ENCODE measurements at places on chromosomes 2 and 18.

DNA sequence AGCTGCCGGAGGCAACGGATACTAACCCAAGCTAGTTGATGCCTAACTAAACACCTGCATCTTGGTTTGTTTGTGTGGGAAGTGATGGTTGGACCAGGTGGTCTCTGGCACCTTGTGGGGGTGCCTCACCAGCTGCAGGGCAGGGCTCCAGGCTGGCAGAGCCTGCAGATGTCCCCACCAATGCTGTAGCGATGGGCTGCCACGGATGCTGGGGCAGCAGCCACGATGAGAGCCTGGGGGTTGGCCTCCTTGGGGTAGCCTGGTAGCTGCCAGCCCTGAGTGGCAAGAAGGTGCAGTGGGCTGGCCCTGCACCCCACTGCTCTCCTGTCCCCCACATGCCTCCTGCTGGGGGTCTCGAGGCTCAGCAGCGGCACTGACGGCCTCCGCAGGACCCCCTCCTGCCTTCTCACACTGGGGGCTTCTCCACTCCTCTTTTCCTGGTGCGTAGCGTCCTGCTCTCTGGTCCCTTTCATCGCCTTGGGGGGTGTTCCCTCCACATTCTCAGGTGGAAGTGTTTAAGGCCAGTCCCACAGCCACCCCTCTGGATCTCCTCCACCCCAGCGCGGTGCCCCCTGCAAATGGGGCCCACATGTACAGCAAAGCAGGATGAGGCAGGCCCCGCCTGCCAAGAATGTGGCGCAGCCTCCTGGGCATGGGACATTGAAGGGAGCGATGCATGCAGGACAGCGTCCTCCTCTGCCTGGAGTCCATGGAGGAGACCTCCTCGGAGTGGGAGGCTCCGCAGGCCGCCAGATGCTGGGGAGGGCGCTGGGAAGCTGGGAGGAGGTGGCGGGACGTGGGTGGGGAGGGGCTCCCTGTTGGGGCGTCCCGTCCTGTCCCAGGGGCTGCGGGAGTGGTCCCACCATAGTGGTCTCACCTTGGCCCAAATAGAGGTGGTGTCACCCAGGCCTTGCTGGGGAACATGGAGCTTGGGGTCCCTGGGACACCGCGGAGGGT, 173.1 kb downstream of the ASB1 start:
- DNase-seq, result no peak

DNA sequence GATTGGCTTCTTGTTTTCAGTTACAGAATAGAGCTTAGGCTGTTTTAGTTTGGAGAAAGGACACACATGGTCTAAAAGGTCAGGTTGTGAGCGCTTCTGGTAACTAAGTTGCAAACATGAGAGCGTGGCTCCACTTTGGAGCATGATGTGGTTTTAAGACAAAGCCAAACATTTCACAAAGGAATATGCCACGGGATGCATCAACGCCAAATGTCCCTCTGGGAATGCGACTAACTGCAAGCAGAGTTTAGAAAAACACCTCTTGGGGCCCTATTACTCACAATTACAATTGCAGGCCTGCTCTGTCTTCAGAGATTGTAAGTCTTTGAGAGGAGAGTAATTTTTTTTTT, 25.4 kb downstream of the MYO7B start:
- no peak for DNase-seq

- DNase-seq, result no peak
These were observed 338.3 kb downstream of the DYSF start for GRCh38 chr2:71791501-71792135.

DNA sequence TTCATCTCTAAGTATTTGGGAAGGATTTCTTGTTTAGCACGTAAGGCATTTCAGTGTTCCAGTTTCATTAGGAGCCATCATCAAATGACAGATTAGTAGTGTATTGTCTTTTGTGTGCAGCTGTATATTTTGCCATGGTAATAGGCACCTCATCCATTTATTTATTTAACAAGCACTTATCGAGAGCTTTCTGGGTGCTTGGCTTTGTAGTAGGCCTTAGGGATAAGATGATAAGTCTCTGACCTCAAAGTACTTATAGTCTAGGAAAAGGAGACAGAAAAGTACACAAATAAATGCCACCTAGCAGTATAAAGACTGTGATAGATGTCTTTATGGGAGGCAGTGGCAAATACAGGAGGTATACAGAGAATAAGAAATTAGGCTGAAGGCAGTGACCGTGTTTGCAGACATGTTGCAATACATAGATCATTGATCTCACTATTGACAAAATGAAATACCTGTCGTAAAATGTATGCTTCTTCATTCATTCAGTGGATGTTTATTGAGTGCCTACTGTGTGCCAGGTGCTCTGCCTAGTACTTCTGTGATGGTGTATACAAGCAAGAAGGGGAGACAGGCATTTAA, 265.9 kb downstream of the SETBP1 start:
- no peak for DNase-seq

DNA sequence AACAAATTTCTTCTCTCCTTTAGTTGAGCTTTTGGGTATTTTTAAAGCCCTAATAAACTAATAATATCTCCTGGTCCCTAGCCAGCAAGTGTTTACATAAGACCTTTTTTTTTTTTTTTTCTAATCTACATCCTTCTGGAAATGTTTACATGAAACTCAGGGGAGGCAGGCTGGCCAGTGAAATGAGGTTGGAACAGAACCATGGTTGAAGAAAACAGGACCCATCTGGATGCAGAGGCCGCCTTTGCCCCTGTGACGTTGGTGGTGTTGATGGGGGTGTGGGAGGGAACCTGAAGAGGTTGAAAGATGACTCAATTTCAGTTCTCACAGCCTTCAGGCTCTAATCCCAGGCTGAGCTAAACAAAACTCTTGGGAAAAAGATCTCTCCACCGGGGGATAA, 118.5 kb downstream of the NRP2 start:
- no peak for DNase-seq

- no peak for DNase-seq
These were observed 15.9 kb downstream of the FAM168B start for GRCh38 chr2:131077182-131077846.

GRCh38 chr2:102498414-102498813, 25.4 kb downstream of the SLC9A4 start:
- no peak for DNase-seq

- no peak for DNase-seq
These were observed 25.2 kb downstream of the FBXO36 start for GRCh38 chr2:229947544-229947943.

GRCh38 chr2:14684516-14684915, 52.0 kb downstream of the LRATD1 start:
- no peak for DNase-seq

DNA sequence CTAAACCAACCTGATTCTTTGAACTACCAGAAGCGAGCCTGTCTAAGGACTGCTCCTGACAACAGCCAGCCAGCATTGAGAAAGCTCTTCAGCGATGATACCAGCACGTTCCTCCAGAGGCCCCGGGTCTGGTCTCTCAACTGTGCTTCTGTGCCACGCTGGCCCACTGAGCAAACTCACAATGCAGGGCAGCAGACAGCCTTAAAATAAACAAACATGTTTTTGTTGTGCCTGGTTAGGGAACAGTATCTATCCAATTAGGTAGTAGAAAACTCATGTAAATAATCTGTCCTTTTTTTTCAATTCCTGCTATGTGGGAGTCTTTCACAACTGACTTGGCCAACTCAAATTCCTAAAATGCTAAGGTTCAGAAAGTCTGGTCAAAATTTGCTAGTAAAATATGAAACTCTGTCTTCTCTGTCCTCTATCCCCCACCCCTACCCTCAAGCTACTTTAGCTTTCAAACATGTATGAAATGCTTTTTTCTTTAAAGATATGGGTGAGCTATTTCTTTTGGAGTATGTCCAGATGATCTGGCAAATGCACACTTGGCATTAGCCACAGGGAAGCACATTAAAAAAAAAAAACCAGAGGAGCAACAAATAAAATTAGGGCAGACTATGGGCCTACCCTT, 21.4 kb upstream of the EML4 start:
- DNase-seq, result no peak

GRCh38 chr18:36300211-36300610, 2.7 kb downstream of the FHOD3 start:
- DNase-seq, result no peak

DNA sequence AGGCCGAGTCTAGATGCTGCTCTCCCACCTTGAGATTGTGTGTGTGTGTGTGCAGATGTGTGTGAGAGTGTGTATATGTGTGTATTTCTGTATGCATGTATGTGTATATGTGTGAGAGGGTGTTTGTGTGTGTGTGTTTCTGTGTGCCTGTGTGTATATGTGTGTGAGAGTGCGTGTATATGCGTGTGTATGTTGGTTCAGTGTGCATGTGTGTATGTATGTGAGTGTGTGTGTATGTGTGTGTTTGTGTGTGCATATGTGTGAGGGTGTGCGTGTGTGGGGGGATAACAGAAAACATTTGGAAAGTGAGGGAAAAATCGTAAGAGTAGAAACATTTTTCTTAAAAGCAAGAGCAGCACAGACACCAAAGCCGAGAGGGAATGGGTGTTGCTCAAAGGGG, 309.1 kb downstream of the NDUFA10 start:
- DNase-seq, result no peak

- DNase-seq, result no peak
These were observed 226.3 kb downstream of the MREG start for GRCh38 chr2:215787025-215787424.

DNA sequence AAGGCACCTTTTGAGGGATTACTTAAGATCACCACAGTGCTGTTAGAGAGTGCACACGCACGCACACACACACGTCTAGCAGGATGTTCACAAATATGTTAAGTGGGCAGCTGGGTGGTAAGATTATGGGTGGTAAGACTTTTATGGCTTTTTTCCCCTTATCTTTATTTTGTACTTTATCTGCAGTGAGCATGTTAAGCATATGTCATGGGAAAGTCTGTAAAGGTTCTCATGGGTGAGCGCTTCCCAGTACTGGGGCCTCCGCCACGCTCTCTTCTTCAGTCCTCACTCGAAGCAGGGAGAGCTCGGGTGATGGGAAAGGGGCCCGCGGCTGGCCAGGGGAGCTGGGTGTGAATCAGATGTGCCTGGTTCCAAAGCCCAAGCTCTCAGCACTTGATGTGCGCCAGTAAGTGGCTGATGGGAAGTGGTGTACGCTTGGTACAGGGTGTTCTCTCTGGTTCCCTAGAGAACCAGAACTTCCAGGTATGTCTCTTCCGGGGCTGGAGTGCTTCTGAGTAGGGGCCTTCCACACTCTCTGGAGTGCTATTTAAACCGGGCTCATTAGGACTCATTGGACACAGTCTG, 83.9 kb upstream of the YWHAQ start:
- no peak for DNase-seq

DNA sequence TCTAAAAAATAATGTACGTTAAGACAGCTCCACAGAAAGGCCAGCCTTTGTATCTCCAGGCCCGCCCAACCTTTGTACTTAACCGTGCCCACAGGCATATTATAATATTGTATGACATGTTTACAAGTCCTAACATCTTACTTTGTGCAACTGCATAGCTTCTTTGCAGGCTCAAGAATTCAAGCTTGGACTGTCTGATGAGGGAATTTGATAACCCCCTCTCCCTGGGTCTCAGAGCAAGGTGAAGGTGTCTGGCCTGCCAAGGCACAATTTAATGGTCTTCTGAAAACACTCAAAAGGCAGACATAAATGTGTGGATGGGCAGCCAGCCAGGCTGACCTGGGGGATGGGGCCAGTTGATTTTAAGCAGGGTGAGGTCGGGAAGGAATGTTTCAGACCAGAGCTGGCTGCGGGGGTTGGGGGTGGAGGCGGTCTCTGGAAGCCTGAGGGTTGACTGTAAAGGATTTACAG, 732.7 kb upstream of the FANCL start:
- DNase-seq, result no peak

DNA sequence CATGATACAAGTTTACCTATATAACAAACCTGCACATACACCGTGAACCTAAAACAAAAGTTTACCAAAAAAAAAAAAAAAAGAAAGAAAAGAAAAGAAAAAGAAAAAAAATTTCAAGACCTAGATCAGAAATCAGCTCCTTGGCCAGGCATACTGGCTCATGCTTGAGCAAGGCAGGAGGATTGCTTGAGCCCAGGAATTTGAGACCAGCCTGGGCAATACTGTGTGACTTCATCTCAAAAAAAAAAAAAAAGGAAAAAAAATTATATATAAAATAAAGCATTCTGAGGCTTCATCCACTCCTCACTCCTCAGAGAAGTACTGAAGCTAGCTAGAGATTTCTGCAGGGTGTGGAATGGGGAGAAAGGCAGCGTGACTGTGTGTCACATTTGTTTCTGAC, 11.8 kb upstream of the PROC start:
- no peak for DNase-seq

- no peak for DNase-seq
These were observed 97.5 kb downstream of the SH3YL1 start for GRCh38 chr2:166381-166780.

GRCh38 chr2:42074661-42075060, 26.8 kb downstream of the PKDCC start:
- no peak for DNase-seq

- no peak for DNase-seq
These were observed 38.7 kb upstream of the MEX3C start for GRCh38 chr18:51236225-51236624.

GRCh38 chr18:73407506-73407905, 539.7 kb upstream of the NETO1 start:
- no peak for DNase-seq

- DNase-seq, result no peak
These were observed 2.0 kb upstream of the TRPM8 start for GRCh38 chr2:233915128-233915527.

- no peak for DNase-seq
These were observed 288.4 kb downstream of the ASXL3 start for GRCh38 chr18:33866386-33866785.

- DNase-seq, result no peak
These were observed 329.7 kb downstream of the FSIP2 start for GRCh38 chr2:186068139-186068801.

- DNase-seq, result no peak
These were observed 2.0 kb upstream of the DES start for GRCh38 chr2:219416235-219416602.
